Articular chondrocyte of knee joint (primary cell): ENCODE measurements at places on chromosomes 7 and 10. TPM values are rescaled to one million over a fixed set of nuclear protein-coding genes. Genes with fewer than 3 reads are reported as not detected.

NRG3 gene
- total RNA-seq: not detected in 2 replicates

LIPJ gene
- under 0.01 and 0.11 TPM in 2 replicates for total RNA-seq

MCM10 gene
- 3.1 and 4.1 TPM in 2 replicates for total RNA-seq

SPDYE6 gene
- not detected in 2 replicates for total RNA-seq

SYT15 gene
- total RNA-seq: 0.26 and 0.32 TPM in 2 replicates

TWIST1 gene
- 87.7 and 105 TPM in 2 replicates for total RNA-seq

GARIN1A gene
- 2.2 and 2.7 TPM in 2 replicates for total RNA-seq

HGF gene
- total RNA-seq: 0.13 and 0.65 TPM in 2 replicates

TBX20 gene
- total RNA-seq: 0.11 and 0.13 TPM in 2 replicates

ZNF804B gene
- not detected in 2 replicates for total RNA-seq

ABCF2 gene
- total RNA-seq: 51.5 and 55.0 TPM in 2 replicates

OPALIN gene
- not detected in 2 replicates for total RNA-seq

PAPOLB gene
- total RNA-seq: 0.22 and 0.39 TPM in 2 replicates

GTF2IRD1 gene
- 19.6 and 30.6 TPM in 2 replicates for total RNA-seq

CTNNA3 gene
- total RNA-seq: not detected in 2 replicates

NKX1-2 gene
- total RNA-seq: not detected in 2 replicates

PPP1R9A gene
- under 0.01 and 0.11 TPM in 2 replicates for total RNA-seq

SLC18A3 gene
- total RNA-seq: not detected in 2 replicates

GIMAP1 gene
- total RNA-seq: 0.13 TPM in 1 of 2 replicates, not detected in the other

INTS1 gene
- 36.3 and 45.3 TPM in 2 replicates for total RNA-seq

AKR1C8 gene
- total RNA-seq: 0.22 TPM in 1 of 2 replicates, not detected in the other

SAMD9L gene
- total RNA-seq: 30.7 and 48.0 TPM in 2 replicates

ACHE gene
- total RNA-seq: not detected in 2 replicates

SMIM30 gene
- 71.2 and 71.8 TPM in 2 replicates for total RNA-seq

ITPRID1 gene
- total RNA-seq: not detected in 2 replicates

LRMDA gene
- total RNA-seq: 9.5 and 19.7 TPM in 2 replicates

CLCN1 gene
- total RNA-seq: not detected in 2 replicates

SLC16A12 gene
- total RNA-seq: not detected in 2 replicates

EBLN1 gene
- not detected in 2 replicates for total RNA-seq

NEURL1 gene
- 0.11 and 0.26 TPM in 2 replicates for total RNA-seq

SLC26A3 gene
- total RNA-seq: not detected in 2 replicates

ZPBP gene
- total RNA-seq: not detected in 2 replicates

H2BK1 gene
- total RNA-seq: not detected in 2 replicates
